T follicular helper cell (primary cell): ENCODE measurements at places on chromosomes 5 and 9.

DNA sequence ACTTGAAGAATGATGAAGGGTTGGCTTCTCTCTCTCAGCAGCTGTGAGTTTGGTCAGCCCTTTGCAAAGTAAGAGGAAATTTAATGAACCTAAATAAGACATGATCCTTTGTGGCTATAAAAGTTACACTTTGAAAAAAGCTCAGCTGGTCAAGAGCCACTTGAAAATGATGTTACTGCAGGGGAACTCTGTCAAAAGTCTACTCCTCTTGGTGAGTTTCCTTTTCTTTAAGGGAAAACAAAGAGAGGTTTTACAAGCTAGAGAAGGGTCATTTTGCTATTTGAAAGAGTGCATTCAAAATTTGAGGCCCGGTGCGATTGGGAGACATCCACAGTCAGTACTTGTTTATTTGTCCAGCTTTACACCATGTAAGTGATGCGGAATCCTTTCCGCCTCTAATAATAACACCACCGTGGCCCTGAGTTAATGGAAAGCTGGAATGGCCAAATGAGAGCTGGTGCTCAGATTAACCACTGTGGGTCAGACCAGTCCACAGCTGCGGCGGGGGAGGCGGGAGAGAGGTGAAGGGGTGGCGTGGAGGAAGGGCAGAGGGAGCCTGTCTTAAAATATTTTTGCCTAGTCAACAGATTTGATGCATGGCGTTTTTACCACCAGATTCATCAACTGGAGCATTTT lies 404.0 kb downstream of the TLE4 start:
- DNase-seq = no peak

- DNase-seq = peak; percentile 51
Observed at GRCh38 chr5:95823738-95824609, 1.4 kb upstream of the GLRX start.

- DNase-seq = no peak
Observed at GRCh38 chr5:107773479-107773878, 102.7 kb upstream of the EFNA5 start.

- DNase-seq = no peak
Observed at GRCh38 chr5:73901455-73901854, 275.5 kb downstream of the ARHGEF28 start.

DNA sequence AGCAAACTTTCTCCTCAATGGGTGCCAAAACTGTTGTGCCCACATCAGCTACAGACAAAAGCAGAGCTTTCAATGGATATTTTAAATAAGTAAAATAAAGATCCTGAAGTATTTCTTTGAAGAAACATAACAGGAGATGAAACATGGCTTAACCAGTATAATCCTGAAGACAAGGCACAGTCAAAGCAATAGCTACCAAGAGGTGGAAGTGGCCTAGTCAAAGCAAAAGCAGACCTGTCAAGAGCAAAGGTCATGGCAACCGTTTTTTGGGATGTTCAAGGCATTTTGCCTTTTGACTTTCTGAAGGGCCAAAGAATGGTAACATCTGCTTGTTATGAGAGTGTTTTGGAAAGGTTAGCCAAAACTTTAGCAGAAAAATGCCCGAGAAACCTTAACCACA lies 77.9 kb downstream of the ANXA1 start:
- DNase-seq = no peak

- no peak for DNase-seq
Observed at GRCh38 chr9:115209601-115210306, 91.8 kb upstream of the TNC start.

DNA sequence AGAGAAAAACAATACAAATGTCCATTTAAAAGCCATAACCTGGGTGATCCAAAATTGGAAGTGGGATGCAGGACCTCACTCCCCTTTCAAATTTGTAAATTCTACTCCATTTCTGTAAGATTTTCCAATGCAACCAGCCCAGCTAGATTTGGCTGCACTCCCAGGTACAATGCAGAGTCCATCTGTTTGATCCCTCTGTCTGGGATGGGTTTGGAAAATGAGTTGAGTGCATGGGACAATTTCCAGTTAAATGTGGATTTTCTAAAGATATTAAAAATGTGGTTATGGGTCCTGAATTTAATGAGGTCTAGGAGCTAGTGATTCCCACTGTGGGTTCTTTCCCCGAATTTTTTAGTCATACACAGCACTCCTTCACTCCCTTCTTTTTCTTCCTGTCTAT lies 104.0 kb upstream of the ATP10B start:
- no peak for DNase-seq

DNA sequence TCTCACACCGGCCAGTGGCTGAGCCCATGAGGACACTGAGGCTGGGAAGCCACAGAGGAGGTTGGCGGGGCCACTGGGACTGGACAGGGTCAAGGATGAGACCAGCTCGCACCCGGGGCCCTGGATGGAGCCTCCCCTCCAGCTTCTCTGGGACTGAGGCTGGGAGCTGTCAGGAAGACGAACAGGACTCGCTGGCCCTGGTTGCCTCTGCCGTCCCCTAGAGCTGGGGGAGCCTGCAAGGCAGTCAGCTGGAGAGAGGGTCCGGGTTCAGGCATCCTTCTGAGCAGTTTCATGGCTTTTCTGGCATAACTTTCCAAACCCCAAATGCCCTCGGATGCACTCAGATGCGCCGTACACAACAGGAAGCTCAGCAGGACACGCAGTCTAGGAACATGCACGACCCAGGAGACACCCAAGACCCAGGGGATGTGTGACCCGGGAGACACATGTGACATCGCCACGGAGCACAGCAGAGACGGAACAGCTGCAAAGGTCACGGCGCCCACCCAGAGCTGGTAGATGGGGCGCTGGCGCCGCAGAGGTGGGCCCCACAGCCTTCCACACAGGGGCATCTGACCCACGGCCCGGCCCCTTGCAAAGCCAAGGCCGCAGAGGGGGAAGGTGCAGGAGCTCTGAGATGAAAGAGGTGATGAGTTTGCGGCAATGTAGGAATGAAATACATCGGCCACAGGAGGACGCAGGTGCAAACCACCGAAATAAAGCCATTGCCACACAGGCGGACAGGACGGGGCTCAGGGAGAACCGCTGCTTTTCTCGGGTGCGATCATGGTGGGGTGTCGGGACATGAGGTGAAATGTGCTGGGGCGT lies 17.1 kb downstream of the TPPP start:
- no peak for DNase-seq

DNA sequence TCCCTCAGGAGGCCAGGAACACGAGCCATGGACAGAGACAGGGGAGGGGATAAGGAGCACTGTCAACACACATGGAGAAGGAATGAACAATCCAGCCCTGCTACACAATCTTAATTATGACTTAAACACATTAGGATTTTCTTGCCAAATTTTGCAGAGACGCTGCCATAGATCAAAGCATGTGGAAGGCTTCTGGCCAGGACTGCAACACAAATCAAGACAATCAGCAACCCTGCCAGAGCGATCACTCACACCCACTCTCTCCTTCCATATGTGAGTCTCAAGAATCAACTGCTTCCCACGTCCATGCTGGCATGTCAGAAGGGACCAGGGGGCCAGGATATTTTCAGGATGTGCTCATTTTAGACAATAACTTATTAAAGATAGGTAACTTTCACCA lies 85.6 kb downstream of the ROR2 start:
- DNase-seq = no peak

DNA sequence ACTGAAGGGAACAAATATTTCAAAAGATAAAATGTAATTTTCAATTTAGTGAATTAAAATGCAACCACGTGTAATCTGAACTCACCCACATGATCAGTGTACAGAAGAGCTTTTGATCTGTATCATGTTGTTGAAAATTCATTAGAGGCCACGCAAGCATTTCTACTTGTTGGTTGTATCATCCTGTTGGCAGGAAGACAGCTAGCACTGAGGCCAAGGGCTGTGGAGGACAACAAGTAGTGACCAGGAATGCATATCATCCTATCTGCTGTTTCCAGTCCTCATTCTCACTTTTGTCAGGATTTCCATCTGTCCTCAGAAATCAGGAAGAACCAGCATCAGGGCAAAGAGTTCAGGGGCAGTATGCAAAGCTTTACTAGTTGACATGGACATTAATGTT lies 29.9 kb upstream of the CKS2 start:
- DNase-seq = no peak

DNA sequence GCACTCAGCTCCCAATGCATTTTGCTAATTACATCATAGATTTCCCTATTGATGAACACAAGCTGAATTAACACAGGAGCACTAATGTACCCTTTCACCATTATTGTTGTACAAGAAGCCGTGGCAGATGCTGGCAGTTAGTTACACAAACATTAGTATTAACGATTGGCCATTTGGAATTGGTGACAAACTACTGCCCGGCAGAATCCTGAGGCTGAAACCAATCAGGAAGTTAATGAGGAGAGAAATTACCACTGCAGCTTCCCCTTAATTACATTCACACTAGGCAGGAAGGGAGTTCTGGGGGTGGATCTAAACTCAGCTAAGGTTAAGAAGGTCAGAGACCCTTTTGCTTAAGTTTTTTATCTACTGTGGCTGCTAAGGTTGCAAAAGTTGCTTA lies 9.6 kb upstream of the DMRT3 start:
- no peak for DNase-seq

- no peak for DNase-seq
Observed at GRCh38 chr9:32625320-32625719, 10.1 kb downstream of the TAF1L start.

- DNase-seq = no peak
Observed at GRCh38 chr9:89462817-89463683, 34.9 kb downstream of the SEMA4D start.

DNA sequence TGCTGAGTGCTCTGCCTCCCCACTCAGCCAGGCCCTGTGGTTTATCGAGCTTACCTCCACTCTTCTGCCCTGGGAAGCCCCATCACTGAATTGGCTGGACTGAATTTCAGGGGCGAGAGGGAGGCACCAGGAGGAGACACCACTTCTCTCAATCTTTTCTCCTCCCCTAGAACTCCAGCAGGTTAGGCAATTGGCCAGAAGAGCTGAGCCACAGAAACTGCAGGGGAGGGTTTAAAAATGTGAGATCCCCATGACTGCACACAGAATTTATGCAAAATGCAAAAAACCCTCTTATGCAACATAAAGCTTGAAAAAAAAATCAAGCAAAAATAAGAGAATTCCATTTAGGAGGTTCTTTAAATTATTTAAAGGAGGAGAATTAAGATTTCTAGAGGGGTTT lies 29.9 kb downstream of the TUT7 start:
- no peak for DNase-seq

GRCh38 chr9:77614645-77615044 lies 33.5 kb downstream of the GNA14 start:
- DNase-seq = no peak

- no peak for DNase-seq
Observed at GRCh38 chr9:127451608-127451857, 223 bp downstream of the LRSAM1 start.

DNA sequence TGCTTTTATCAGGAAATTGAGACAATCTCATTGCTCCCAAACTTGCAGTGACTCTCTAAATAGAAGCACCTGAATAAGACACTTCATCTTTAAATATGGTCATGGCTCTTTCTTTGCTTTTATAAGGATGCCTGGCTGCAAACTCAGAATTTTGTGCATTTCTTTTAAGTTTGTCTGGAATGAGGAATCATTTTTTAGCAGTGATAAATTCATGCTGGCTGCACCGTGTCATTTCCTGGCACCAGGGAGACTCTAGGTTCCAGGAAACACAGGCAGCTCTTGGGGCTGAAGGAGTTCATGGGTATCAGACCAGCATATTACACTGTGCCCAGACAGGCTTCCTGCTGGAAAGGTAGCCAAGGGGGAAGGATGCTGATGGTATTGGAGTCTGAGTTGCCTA lies 109.9 kb downstream of the NUDT12 start:
- DNase-seq = no peak

DNA sequence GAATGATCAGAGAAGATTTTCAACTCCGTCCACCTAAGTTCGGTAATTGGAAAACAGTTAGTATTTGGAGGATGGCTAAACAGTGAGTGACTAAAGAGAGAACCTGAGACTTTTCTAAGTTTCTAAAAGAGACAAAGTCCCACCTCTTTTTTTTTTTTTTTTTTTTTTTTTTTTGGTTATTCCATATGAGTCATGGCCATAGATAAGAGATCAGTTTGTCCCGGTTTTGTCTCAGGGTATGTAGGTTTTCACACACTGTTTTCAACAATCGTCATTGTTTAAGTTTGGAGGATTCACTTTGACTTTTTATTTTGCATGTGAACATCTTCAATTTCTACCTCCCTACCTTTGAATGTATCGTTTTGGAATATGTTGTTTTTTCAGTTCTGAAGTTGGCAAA lies 85.9 kb downstream of the NTRK2 start:
- DNase-seq = no peak

DNA sequence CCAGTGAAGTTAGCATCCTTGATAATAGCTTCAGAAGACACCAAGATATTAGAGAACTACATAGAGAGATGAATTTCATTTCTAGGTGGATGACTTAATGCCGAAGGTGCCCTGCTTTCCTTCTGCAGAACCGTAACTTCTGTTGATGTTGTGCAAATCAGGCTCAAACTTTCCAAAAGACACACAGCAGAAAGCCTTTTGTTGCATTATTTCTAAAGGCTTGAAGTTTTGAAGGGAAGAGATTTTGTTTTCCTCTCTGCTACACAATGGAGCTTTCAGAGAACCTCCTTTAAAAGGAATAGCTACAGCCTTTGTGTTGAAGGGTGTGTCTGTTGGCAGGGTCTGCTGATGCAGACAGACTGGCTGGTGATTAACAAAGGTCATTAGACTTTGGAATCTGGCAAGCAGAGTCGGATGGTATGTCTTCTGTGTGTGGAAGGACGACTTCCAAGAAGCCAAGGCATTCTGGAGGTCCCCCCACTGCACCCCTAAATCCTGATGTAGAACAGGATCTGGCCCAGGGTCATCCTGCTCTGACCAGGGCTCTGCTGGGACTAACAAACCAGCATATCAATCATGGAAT lies 57.8 kb downstream of the ZNF462 start:
- DNase-seq = no peak

GRCh38 chr5:54743997-54744788 lies 226.6 kb downstream of the SNX18 start:
- peak; percentile 19 for DNase-seq

GRCh38 chr5:73783828-73784227 lies 157.8 kb downstream of the ARHGEF28 start:
- DNase-seq = no peak

DNA sequence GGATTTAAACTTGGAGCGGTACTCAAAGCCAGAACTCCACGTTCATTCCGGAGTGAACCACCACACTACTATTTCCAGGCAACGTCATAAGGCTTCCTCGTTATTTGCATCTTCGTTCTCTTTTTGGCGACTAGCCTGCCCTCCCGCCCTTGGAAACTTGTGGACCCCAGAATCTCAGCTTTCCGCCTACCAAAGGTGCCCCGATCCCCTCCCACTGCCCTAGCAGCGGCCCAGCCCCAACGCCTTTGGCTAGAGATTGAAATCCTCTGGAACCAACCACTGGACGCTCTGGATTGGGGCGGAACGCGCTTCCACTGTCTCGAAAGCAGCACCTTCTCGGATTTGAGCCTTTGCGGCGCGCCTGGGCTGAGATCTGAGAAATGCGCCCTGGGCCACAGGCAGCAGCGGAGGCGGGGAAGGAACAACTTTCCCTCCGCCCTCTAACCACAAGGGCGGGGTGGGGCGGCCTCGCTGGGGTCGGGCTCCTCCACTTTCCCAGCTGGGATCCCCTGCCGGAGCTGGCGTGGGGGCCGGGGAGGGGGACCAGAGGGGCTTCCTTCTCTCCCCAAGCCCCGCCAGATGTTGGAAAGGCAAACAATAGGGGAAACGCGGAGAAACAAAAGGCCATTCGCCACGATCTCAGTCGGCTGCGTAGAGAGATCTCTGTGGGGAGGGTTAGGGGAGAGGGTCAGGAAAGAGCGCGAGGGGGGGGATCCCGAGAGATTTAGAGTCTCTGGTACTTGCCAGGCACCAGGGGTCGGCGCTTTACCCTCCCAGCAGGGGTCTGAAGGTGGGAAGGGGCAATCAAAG lies 1.3 kb downstream of the MOB3B start:
- DNase-seq = peak; percentile 18
